Tracheal epithelial cell (primary cell): ENCODE measurements at places on chromosomes 7 and 10. TPM values are rescaled to one million over a fixed set of nuclear protein-coding genes. Genes with fewer than 3 reads are reported as not detected.

TRIM56 gene
- total RNA-seq: 8.2 and 9.6 TPM in 2 replicates

CFAP70 gene
- total RNA-seq: 0.96 and 1.3 TPM in 2 replicates

CACNB2 gene
- total RNA-seq: under 0.01 TPM in 1 of 2 replicates, not detected in the other

TSPAN15 gene
- 12.6 and 20.5 TPM in 2 replicates for total RNA-seq

IQUB gene
- 0.24 and 0.43 TPM in 2 replicates for total RNA-seq
